ENCODE measurements at places on chromosomes 12 and 14.

GRCh38 chr12:15672671-15673270, 116.4 kb downstream of the EPS8 start:
- no peak for DNase-seq

GRCh38 chr12:125283521-125283920, 218.3 kb downstream of the AACS start:
- no peak for DNase-seq

DNA sequence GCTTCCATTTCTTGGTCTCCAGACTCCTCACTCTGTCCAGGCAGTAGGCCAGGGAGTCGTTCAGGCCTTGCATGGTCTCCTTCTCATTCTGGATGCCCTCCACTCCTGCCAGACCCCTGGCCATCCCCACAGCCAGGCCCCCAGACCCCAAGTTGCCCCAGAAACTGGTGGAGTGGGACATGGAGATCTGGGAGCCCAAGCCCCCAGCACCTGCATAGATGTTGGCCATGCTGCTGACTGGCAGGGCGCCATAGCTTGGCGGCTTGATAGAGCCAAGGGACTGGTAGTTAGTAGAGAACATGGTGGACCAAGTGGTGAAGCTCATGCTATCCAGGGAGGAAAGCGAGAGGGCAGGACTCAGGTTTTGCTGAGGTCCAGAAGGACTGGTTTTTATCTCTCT, 21.2 kb upstream of the INSM2 start:
- DNase-seq = no peak

DNA sequence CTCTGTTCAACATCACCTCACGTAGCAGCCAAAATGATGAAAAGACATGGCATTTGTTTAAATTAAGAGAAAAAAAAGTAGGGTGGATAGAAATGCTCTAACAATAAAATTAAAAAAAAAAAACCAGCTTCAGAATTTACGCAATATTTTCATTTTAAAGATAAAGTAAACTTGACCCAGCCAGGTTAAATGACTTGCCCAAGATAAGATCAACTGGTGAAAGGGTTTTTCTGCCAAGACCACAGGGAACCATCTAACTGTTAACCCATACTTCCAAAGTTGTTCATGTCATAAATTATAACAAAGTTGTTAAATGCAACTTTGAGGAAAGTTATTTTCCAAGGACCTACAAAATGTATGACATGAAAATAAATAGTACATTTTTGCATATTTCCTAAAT, 129.6 kb upstream of the SOX5 start:
- no peak for DNase-seq

DNA sequence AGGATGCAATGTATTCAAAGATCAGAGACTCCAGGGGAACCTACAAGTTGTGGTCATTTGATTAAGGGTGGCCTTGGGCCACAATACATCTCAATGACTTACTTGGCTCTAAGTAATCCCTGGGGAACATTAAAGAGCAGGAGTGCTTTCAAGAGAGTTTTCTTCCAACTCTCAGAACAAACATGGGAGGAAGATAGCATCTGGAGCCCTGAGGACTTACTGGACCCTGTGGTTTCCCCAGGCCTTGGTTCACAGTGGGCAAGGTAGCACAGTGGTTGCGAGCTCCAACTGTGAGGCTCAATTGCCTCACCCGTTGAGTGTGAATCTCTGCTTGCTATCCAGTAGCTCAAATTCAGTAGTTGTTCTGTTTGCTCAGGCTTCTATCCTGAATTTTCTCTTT, 32.4 kb downstream of the STXBP6 start:
- DNase-seq = no peak

DNA sequence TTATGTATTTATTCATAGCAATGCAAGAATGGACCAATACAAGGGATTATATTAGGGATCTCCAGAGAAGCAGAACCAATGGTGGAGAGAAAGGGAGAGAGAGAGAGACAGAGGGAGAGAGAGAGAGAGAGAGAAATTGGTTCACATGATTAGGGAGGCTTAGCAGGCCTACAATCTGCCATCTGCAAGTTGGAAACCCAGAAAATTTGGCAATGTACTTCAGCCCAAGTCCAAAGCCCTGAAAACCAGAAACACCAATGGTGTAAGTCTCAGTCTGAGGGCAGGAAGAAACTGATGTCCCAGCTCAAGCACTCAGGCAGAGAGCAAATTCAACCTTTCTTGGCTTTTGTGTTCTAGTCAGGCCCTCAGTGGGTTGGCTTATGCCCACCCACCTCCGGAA, 48.7 kb upstream of the CMKLR1 start:
- no peak for DNase-seq

DNA sequence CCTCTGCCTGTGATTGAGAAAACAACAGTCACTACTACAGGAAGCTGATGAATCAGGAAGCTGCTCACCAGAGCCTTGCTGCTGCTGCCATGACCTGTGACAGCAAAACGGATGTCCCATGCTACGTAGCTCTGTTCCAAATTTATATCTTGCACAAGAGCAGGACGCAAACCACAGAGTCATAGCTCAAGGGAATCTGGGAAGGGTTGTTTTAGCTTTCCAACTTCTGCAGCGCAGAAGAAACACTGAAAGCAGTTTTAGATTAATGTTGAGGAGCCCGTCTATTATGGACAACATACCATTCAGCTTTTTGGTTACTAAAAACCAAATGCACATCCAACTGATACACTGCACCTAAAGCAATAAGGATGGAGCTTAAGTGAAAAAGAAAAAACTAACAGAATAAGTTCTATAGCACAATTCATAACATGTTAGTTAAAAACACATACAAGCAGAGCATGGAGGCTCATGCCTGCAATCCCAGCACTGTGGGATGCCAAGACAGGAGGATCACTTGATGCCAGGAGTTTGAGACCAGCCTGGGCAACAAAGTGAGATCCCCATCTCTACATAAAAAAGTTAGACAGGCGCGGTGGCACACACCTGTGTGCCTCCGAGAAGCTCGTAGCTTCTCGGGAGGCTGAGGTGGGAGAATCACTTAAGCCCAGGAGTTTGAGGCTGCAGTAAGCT, 1.7 kb upstream of the ANKRD33 start:
- peak; percentile 22 for DNase-seq

DNA sequence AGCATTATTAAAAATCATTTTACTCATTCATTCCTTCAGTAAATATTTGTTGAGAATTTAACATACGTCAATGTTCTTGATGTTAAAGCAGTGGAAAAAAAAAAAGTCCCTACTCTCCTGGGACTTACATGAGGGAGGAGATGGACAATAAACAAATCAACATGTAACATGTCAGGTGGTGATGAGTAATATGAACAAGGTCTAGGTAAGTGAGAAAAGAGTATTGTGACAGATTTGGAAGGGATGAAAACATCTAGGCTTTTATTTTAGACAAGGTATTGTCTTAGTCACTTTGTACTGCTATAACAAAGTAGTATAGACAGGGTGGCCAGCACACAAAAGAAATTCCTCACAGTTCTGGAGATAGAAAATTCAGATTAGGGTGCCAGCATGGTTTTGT, 167.2 kb downstream of the FSCB start:
- no peak for DNase-seq

DNA sequence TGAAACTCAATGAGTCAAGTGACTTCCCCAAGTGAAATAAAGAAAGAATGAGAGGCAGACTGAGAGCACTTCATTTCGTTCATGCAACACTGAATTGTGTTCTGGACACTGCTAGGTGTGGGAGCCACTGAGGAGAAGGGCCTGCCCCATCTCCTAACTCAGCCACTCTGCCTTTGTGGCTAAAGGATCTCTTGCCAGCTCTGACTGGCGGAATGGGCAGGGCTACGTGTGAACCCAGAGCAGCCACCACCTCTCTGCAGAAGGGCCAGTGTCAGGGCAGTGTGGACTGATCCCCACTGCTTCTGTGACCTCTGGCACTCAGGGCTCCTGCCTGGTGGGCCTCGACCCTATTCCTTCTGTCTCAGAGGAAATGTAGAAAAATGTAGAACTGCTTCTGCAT, 46.5 kb upstream of the GZMB start:
- DNase-seq = no peak

DNA sequence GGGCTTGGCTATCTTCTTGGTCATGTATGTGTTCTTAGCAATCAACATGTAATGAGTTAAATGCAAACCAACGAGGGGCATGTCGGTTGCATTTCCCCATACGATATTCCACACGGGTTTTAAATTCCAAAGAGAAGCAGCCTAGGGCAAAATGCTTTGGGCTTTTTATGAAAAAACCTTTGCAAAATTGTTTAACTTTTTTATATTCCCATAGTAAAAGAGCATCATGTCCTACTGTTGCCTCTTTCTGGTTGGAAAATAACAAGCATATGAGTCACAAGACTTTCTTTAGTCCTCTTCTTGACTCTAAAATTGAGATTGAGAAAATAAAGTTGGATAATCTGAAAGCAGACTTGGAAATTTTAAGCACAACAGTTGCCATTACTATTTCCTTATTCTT, 3.8 kb upstream of the DIO2 start:
- no peak for DNase-seq

DNA sequence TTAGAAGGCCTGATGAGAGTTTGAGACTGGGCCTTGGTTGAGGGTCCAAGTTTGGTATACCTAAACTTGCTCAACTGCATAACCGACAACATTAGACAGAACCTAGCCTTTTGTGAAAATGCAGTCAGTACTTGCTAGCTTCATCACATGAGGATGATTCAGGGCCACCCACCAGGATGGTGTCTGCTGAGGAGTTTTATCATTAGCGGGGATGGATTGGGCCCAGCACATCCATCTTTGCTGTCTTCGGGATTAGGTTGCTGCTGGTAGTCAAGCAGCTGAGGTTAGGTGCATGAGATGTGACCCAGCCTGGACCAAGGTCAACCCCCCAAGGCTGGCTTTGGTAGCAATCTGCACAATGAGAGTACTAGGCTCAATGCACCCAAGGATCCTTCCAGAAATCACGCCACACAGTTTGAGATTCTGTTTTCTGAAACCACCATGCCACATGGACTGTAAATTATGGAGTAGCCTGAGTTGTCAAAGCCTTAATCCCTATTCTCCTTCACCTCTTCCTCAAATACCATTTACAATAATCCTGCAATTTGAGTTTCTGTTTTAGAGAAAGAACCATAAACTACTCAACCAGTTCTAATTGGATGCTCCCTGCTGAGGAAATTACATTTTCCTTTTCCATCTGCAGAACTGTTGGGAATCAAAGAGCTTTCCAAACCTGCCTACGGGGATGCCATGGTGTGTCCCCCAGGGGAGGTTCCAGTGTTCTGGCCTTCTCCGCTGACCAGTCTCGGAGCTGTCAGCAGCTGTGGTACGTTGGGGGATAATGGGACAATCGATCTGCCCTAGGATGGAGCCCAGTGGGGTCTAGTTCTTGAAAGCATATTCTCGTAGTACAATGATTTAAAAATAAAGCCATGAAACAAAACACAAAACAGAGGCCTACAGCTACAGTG, 61.7 kb downstream of the DGLUCY start:
- no peak for DNase-seq

- DNase-seq = no peak
These were observed 1215.1 kb downstream of the BCL11B start for GRCh38 chr14:98056946-98057345.

DNA sequence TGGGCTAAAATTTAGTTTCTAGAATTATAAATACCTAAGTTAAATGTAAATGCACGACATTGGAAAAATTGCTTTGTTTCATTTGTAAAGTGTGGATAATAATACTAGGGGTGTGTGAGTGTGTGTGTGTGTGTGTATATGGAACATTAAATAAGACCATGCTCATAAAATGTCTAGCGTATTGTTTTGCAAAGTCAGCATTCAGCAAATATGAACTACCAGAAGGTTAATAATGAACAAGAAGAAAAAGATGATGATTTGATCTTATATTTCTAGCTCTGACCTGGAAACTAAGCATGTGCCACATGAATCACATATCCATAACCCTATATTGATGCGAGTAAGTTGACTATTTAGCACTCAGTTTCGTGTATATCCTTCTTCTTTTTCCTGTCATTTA, 44.9 kb upstream of the MDGA2 start:
- DNase-seq = no peak

DNA sequence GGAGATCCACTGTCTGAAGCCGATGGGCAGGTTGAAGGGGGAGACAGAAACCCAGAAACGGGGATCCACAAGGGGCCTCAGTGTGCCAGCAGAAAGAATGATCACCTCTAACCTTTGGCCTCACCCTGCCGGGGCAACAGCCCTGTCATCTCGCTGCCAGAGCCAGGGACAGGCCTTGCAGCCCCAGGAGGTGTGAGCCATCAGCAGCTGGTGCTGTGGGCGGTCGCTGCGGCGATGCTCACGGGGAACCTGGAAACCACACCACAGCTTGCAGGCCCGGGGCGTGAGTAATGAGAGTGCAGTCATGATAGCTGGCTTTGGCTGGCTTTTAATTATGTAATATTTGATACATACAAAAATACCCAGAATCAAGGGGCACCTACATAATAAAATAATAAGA, 4.7 kb upstream of the TTC7B start:
- peak; percentile 67 for DNase-seq

GRCh38 chr12:106586278-106586802, 3.5 kb downstream of the RFX4 start:
- DNase-seq = no peak

GRCh38 chr12:5440978-5441377, 9.1 kb downstream of the NTF3 start:
- DNase-seq = no peak

- no peak for DNase-seq
These were observed 117.3 kb upstream of the LMNTD1 start for GRCh38 chr12:25670076-25671055.

- DNase-seq = no peak
These were observed 23.3 kb downstream of the ZC2HC1C start for GRCh38 chr14:75092698-75093097.

GRCh38 chr14:30673071-30673470, 51.0 kb downstream of the SCFD1 start:
- DNase-seq = no peak

- DNase-seq = no peak
These were observed 186.8 kb upstream of the HIF1A start for GRCh38 chr14:61508526-61508925.

DNA sequence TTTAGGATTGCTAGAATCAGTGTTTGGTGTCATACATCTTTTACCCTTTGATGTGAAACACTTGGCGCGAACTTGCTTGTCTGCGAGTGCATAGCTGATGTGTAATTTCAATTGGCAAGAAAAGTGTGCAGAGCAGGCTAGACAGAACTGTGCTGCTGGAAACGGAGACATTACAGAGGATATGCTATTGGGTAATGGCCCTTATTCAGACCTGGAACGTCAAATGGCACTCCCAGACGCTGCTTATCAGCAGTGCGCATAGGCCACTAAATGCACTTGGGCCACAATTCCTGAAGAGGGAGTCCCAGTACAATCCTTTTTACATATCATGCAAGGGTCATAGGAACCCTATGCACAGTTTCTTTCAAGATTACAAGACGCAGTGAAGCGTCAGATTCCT, 15.7 kb upstream of the SLC10A1 start:
- DNase-seq = no peak

Measured in activated effector memory CD4-positive, alpha-beta T cell treated with Interleukin-2 at 50 U/mL for 16 hours (primary cell).